ENCODE measurements at places on chromosomes 5 and 9.

DNA sequence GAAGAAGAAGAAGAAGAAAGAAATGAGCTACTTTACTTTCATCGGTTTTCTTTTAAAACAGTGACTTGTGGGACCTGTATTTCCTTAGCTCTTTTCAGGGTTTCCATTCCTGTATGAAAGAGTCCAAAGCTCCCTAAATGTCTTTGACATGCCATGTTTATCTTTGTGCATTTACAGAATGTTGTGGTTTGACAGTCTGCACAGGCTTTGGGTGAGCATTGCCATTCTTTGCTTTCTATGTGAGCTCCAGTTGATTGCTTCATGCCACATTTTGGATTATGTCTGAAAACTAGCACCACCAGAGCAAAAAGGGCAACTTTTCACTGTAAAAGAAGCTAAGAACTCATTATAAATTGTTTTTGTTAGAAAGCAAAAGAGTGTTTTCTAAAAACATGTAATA is 733.4 kb downstream of the TLE4 start:
- no peak for DNase-seq

DNA sequence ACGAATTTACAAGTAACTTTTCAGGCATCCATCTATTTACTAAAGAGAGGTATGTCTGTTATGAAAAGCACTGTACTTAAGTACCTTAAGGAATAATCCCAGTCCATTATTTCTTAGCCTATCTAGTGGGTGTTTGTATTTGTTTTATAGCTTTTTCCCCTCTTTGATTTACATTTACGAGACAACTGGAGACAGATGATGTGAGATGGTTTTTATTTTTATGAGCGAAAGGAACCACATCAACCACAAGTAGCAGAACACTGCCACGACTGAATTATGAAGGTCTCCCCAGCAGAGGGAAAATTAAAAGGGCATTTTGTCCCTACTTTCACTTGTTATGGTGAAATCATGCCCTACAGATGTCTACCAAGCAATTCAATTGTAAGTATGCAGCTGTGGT is 357.8 kb downstream of the NFIB start:
- DNase-seq, result no peak

- no peak for DNase-seq
Observed at GRCh38 chr5:75465480-75465879, 45.9 kb downstream of the CERT1 start.

GRCh38 chr9:129428864-129429577 is 191.9 kb downstream of the C9orf50 start:
- no peak for DNase-seq

DNA sequence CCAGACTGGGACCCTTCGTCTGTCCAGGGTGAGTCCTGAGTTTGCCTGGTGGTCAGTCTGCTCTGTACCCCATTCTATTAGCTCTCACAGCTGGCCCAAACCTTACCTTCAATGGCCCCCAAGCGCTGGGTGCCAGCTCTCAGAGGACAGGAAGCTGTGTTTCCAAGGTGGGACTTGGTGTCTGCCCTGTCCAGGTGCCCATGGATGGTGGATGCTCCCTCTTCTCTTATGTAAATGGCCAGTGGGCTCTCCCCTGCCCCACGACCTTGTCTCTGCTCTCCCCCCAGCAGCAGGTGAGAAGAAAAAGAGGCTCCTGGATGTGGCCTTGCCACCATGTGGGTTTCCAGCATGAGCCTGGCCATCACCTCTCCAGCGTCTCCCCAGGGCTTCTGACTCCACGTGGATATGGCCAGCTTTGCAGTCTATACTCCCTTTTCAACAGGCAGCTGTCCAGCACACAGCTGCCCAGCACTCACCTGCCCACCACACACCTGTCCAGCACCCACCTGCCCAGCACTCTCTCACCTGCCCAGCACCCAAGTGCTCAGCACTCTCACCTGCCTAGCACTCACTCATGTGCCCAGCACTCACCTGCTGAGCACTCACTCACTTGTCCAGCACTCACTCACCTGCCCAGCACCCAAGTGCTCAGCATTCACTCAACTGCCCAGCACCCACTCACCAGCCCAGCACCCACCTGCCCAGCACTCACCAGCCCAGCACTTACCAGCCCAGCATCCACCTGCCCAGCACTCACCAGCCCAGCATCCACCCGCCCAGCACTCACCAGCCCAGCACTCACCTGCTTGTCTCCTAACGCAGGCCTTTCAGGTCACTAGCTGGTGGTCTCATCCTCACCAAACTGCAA is 136.2 kb upstream of the IRX2 start:
- DNase-seq, result no peak

- DNase-seq, result no peak
Observed at GRCh38 chr5:150511578-150512367, 3.8 kb downstream of the NDST1 start.

DNA sequence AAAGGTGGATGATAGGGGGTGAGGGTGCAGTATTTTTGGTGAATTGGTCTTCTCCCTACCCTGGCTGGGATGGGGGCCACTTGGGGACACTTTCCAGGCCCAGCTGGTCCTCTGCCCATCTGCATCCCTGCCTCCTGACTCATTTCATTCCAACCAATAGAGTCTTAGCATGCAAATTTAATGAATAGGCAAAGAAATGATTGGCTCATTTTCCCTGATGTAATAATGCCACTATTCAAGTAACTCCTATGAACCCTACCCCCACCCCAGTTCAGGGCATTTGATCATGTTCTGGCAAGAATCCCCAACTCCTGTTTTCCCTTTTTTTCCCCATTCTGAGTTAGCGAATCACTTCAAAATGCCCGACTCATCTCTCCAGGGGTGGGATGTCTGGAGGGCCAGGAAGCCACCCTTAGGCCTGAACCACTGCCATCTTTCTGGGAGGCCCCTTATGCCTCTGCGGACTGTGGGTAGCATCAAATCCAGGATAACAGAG is 56.7 kb downstream of the PCDH1 start:
- DNase-seq, result no peak
